Activated CD8-positive, alpha-beta memory T cell treated with anti-CD3 and anti-CD28 coated beads for 1 hour (primary cell): ENCODE measurements at places on chromosomes 3 and 15.

GRCh38 chr3:54939557-54940300, 11.9 kb upstream of the LRTM1 start:
- no peak for DNase-seq

GRCh38 chr3:128235207-128235926, 82.1 kb downstream of the EEFSEC start:
- no peak for DNase-seq

GRCh38 chr3:54213907-54214306, 91.6 kb downstream of the CACNA2D3 start:
- no peak for DNase-seq

GRCh38 chr15:61421938-61422337, 192.8 kb upstream of the RORA start:
- no peak for DNase-seq

- DNase-seq, result no peak
Measured at GRCh38 chr3:134095005-134095404, 65.3 kb upstream of the SLCO2A1 start.

GRCh38 chr15:97522347-97522746, 438.2 kb upstream of the ARRDC4 start:
- DNase-seq, result no peak

GRCh38 chr3:136562026-136562425, 190.2 kb downstream of the STAG1 start:
- no peak for DNase-seq

GRCh38 chr3:4829031-4829394, 150.2 kb upstream of the BHLHE40 start:
- DNase-seq, result no peak

DNA sequence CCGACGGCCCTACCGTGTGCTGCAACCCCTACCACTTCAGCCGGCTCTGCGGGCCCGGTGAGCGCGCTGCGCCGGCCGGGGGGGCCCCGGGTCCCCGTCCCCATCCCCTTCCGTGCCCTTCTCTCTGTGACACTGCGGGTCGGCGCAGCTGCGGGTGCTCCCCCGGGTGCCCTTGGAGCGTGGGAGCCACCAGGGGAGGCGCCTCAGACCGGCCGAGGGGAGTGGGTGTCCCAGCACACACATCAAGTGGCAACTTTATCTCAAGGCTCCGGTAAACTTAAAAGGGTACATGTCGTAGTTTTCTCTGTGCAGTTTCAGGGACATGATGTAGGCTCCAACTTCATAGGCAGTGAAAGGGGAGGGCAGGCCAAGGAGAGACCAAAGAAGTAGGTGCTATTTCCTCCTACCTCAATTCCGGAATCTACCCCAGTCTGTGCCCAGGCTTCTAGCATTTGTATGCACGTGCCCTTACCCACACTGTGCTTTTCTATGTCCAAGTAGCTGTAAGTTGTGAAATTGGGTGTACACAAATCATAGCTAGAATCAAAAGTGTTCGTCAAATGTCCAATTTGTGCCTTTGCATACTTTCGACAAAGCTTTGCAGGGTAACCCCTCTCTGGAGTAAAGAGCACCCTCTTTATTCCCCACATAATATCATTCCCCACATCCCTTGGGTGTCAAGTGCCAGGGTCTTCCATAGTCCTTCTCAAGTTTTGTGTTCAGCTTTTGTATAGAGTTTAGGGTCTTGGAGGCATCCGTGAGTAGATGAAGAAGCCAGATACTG, 2.2 kb downstream of the SMAD6 start:
- no peak for DNase-seq

GRCh38 chr3:111069974-111070771, 1.4 kb upstream of the NECTIN3 start:
- DNase-seq, result no peak

DNA sequence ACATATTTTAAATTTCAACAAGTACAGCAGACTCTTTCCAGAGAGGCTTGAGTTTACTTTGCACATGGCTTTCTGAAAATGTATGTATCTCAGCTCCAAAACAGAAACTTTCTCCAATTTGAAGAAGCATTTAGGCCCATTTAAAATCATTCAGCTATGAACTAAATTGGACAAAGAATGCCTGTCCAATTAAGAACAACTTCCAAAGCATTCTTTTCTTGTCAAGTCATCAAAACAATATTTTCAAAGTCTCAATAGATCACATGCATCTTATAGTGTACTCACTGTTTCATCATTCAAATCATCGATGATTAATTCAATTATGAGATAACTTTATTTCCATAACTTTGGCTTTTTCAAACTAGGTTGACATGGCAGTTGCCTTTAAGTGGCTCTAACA, 95.2 kb downstream of the KBTBD8 start:
- DNase-seq, result no peak

- no peak for DNase-seq
Measured at GRCh38 chr3:89000886-89001285, 106.5 kb upstream of the EPHA3 start.

DNA sequence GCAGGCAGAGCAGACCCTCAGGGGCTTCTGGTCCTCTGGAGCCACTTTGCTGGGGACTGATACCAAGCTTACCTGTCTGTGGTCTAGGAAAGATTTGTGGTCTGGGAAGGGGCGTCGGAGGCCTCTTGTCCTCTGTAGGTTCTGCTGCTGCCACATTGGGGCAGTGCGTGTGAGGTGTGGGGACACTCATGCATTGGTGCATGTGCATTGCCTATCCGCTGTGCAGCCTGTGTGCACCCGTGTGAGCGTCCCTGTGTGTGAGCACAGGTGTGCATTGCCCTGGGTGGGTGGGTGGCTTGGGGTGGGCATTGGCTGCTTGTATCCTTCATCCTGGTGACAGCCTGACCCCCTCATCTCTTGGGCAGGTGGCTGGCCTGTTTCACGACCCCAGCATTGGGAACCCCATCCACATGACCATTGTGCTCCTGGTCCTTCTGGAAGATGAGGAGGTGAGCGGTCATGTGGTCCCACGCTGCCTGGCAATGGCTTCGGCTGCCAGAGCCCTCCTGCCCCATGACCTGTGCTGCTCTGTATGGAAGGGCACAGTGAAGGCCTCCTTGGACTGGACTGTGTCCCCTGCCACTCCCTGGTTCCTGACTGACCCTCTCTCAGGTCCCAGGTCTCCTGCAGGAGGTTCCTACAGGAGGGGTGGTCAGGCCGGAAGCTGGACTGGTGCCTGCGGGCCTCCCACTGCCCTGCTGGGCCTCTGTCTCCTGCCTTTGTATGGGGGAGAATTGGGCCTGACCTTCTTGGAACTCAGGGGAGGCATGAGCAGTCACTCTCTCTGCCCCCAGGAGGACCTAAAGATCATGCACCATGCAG, 41.5 kb downstream of the SAXO2 start:
- DNase-seq, result no peak

- DNase-seq, result no peak
Measured at GRCh38 chr15:29048011-29048410, 162.2 kb downstream of the APBA2 start.

GRCh38 chr3:12796171-12797123, at the start of gene CAND2:
TSS of gene CAND2 (plus strand) at chr3:12796680. CDS start at chr3:12796721, 41 bp downstream.
- peak; percentile 16 for DNase-seq

DNA sequence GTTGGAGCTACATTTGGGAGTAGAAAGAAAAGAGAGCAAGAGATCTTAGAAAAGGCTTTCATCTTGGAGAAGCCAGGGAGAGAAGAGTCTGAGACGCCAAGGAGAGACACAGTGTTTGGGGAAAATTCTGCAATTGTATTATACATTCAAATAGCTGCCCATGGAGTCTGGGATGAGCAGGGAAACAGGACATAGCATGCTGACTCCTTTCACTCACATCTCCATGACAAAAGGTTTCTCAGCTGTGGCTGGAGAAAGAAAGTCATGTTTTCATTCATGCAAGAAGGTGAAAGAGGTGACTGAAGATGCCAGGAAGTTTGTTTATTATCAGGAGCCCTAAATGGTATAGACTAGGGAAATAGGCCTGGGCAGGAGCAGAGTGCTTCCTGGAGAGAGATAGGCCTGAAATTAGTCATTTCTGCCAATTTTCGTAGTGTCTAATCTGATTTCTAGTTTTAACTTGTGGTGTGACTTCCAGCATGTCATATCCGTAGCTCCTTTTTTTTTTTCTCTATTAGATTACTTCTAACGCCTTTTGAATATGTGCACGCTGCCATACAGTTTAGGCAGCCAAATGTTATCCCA, 34.1 kb downstream of the ACP3 start:
- DNase-seq, result no peak

DNA sequence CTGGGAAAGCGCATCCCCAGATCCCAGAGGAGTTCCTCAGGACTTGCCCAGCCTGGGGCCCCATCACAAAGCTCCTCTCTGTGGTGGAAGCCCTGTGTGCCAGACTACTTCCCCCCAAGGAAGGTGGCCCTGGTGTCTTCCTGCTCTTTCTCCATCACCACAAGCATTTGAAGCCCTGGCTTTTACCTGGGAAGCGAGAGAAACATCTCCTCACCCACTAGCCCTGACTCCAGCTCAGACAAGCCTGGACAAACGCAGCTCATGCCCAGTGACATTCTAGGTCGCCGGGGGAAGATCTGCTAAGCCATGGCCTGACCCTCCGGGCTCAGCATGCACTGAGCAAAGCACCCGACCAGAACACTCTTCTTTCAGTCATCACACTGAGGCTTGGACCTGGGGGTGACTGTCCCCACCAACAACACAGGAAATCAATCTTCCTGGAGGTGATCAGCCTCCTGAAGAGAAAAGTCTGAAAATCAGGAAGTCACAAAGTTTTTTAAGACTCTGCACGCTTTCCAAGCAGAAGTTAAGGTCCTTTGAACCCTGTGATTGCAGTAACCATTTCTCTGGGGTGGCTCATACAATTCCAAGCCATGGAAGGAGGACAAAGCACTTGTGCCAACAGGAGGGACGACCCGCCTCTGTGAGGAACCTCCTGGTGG, 40.8 kb downstream of the KLHL25 start:
- no peak for DNase-seq

DNA sequence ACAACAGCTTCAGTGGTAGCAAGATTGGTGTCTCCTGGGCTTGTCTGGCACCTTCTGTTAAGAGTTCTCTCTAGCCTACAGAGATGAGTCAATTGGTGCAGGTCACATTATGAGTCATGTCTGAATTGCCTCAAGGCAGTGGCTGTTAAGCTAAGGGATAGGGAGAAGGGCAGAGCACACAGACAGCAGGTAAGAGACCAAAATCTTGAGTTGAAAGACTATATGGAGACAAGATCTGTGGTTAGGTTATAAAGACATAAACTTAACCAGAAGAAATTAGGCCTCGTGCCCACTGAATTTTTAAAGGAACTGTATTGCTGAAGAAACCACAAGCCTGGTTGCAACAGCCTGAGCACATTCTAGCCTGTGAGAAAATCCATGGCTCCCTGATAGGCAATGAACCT, 19.2 kb upstream of the KPNA1 start:
- DNase-seq, result no peak

DNA sequence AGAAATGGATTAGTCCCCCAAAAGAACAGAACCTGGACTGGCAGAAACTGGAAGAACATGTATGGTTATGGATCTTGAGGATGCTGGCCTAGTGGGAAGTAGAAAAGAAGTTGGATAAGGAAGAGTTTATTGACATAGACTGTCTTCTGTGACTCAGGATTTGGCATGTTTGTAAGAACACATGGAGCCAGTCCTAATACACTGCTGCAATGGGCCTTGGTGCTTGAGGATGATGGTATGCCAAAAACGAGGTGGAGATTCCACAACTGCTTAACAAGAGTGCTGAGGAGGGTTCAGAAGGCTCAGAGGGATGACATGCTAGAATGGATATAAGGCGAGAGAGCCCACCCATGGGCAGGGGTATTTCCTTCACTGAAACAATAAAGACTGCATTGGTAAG, 22.4 kb downstream of the LZTFL1 start:
- no peak for DNase-seq

DNA sequence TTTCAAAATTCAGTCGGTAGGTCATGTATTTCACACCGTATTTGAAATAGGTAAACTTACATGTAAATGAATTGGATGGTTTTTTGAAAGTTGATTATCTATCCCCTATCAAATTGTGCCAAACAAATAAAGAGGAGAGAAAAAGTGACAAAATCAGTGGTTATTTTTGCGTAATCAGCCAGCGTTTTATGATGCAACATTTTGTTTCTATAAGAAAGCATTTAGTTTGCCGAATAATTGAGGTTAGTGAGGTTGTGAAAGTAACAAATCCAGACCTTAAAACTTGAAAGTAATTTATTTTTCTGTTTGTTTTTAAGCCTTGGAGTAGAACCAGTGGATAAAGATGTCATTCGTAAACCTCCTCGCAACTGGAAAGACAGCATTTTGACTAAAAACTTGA, 29.3 kb downstream of the ASTE1 start:
- DNase-seq, result no peak

GRCh38 chr3:191236646-191237045, 37.6 kb downstream of the OSTN start:
- no peak for DNase-seq

GRCh38 chr3:55750525-55750924, 263.4 kb upstream of the WNT5A start:
- no peak for DNase-seq

GRCh38 chr15:62066663-62067447, at the start of gene C2CD4A:
TSS of gene C2CD4A (plus strand) at chr15:62066977. CDS start at chr15:62067614, 637 bp downstream.
- DNase-seq, result peak; percentile 31

- no peak for DNase-seq
Measured at GRCh38 chr15:90015749-90016148, 14.6 kb downstream of the ZNF710 start.

DNA sequence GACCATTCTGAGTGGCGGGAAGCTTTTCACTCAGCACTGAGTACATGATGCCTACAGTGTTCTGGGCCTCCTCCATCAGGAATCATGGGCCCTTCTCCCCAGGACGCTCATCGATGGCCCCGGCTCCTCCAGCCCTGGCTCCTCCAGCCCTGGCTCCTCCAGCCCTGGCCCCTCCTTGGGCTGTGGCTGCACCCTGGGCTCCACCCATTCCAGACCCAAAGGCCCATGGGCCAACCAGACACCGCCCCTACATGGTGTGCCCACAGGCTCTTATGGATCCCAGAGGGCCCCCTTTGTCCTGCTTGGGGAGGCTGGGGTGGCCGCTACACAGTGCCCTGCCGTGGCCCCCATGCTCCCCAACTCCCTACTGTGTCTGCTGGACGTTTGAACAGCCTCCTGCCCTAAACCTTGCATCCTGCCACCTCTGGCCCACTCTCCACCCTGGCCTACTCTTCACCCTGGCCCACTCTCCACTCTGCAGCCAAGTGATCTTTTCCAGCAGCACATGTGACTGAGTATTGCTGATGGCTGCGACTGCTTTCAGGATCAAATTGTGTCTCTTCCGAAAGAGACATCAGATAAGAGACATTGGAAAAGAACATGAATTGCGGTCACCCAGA, 57.9 kb downstream of the APBA2 start:
- no peak for DNase-seq

DNA sequence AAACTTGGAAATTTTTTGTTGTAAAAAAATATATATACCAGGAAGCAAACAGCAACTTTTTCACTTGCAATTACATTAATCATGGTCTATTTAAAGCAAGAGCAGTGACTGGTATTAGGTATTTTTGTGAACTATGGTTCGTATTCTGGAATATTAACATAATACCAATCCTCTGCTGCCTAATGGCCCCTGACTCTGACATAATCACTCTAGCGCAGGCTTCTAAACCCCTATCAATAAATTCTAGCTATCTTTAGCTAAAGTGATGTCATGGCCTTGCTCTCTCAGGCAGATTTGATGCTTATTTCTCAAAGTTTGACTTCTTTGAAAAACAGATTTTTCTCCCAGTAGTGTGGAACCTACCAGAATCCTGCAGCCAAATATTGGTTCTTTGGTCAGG, 808.3 kb downstream of the VGLL3 start:
- no peak for DNase-seq
